ENCODE measurements at places on chromosomes 4 and X.

- DNase-seq: no peak
These were observed 24.2 kb downstream of the EPHA5 start for GRCh38 chr4:65646136-65646535.

DNA sequence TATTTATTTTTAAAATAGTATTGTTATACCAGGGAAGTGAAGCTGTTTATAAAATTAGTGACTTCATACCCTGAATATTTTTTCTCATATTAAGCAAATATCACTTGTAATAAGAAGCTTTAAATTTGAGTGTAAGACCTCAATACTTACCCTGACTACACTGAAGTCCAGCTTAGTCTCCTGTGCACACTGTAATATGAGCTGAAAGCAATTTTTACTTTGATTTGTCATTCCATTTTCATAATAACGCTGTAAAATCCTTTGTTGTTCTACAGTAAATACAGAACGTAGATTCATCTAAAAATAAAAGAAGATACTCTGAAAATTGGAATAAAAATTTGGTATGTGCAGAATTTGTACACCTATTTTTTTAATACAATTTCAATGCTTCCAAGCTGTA is 27.2 kb downstream of the HDX start:
- no peak for DNase-seq

DNA sequence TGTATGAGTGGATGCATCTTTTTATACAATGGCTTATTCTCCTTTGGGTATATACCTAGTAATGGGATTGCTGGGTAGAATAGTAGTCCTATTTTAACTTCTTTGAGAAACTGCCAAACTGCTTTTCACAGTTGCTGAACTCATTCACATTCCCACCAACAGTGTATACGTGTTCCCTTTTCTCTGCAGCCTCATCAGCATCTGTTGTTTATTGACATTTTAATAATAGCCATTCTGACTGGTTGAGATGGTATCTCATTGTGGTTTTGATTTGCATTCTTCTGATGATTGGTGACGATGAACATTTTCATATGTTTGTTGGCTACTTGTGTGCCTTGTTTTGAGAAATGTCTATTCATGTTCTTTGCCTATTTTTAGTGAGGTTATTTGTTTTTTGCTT is 687.0 kb upstream of the EPHA5 start:
- DNase-seq: no peak

DNA sequence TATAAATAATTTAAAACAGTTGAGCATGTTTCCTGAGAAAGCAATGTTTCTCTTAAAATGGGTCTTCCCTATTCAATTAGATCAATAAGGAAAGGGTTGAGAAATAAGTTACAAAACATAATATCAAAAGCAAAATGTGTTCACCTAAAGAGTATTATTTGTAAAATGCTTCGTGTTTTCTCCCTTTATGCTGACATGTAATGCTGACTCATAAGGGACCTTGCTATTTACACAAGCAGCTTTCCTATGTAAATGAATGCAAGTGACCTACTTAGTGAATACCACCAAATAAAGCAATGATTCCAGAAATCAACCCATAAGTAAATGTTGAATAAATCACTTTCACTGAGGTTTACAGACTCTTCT is 91.5 kb downstream of the ELOVL6 start:
- DNase-seq: no peak

- no peak for DNase-seq
These were observed 14.5 kb downstream of the GAB1 start for GRCh38 chr4:143351149-143351691.

GRCh38 chrX:150052226-150052625 is 113.9 kb upstream of the EOLA2 start:
- DNase-seq: no peak

- DNase-seq: no peak
These were observed 70.3 kb downstream of the ANXA10 start for GRCh38 chr4:168162604-168163003.

DNA sequence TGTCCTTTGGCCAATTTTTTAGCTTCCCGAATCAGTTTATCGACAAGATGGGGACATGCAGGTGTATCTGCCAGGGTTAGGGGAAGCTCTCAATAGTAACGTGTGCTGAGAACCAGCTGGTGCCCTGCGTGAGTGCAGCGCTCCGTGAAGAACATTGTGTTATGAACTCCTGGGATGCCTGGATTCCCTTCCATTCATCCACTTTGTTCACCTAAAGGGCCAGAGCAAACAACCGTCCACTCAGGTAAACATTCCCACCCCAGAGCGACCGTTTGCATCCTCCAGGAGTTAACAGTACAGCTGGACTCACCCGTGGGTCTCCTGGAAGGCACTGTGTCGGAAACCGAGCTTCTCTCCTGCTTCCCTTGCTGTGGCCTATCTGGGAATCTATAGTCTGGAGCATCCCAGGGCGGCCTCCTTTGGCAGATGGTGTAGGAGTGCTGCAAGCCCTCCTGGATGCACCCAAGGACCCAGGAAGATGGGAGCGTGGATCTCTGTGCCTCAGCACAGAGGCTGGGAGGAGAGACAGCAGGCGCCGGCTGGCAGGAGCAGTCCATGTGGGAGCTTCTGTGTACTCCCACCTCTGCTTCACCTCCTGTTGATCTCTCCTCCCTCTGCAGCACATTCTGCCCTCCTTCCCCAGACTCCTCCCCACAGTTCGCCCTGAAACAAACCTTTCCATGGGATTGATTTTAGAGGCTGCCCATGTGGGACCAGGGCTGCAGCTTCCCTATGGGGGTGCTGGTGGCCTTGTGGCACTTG is 62.7 kb downstream of the SHROOM2 start:
- no peak for DNase-seq

Data from stimulated activated CD4-positive, alpha-beta T cell treated with anti-CD3 and anti-CD28 coated beads, Interleukin-1b, Interleukin-23, amount 100 ng/mL, for 4 hours (primary cell).